ENCODE measurements at places on chromosomes 6 and 20. TPM values are rescaled to one million over a fixed set of nuclear protein-coding genes. Genes with fewer than 3 reads are reported as not detected.

DNA sequence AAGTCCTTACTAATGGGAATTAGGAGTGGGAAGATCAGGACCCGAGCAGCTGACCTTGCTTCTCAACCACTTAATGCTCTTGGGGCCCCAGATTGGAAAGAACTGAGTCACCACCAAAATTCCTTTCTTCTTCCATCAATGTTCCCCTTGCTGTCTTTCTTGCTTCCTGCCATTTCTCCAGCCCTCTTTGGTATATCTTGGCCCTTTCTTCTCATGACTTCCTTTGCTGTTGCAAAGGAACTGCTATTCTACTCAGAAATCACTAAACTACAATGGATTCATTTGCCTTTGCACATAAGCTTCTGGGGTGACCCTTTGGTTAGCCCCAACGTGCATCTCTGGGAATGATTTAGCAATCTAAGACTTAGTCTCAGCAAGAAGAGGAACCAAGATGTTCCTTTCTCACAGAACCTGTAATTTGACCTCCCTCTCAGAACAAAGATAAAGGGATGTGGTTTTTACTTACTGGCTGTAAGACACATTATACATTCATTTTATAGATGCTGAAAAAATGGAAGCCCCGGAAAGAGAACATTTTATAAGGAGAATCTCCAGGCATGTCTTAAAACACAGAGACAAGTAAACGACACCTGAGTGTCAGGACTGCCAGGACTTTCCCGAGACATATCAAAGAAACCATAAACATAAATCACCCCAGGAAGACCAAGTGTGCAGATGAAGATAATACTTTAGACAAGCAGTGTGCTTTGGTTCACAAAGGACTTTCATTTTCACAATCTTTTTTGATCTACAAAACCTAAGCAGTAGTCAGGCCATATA, 99.0 kb upstream of the TNFAIP3 start:
- peaks cover 10% of the 10 kb centered on the region for H3K4me1 ChIP-seq
- no peak for DNase-seq
- no peaks in the 10 kb centered on the region for H3K36me3 ChIP-seq
- H3K27ac ChIP-seq = peak overlapping the region; percentile 62
- H3K27me3 ChIP-seq = no peaks in the 10 kb centered on the region
- no peak overlapping the region for H3K4me3 ChIP-seq

- no peaks in the 10 kb centered on the region for H3K27me3 ChIP-seq
- no peak overlapping the region for H3K27ac ChIP-seq
- no peaks in the 10 kb centered on the region for H3K36me3 ChIP-seq
- DNase-seq = no peak
- no peak overlapping the region for H3K4me3 ChIP-seq
Measured at GRCh38 chr6:54892831-54893230, 46.3 kb downstream of the FAM83B start.

DNA sequence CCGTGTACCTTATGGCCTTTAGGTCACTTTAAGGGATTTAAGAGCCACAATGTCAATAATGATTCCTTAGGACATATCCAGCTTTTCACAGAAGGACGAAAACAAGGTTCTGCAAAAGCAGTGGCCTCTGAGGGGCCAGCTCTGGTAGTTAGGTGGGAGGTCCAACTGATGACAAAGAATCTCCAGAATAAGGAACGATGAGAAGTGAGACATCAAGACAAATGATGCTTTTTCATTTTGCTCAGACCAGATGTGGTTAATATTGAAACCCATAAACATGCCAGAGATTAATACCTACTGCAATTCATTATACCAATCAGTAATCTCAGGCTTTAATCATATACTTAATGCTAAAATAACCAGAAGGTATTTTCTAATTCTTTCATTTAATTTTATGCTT, 1.9 kb downstream of the C6orf58 start:
- H3K4me3 ChIP-seq = no peak overlapping the region
- no peak overlapping the region for H3K27ac ChIP-seq
- H3K27me3 ChIP-seq = no peaks in the 10 kb centered on the region
- DNase-seq = no peak
- no peaks in the 10 kb centered on the region for H3K36me3 ChIP-seq

DNA sequence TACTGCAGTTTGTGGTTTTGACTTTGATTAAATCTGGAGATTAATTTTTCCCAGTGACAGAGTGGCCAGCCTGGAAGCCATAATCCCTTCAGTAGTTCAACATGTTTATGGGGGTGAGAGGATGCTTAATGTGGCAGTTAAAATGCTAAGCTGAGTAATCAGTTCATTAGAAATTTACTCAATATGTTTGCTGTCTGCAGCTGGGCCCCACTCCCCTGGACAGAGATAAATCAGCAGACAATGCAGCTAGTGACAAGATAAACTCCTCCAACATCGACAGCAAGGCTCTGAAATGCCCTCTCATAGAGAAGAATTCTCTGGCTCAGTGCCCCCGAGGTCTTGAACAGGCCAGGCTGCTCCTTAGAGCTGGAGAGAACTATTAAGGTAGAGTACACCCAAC, 101.9 kb downstream of the LRFN2 start:
- no peaks in the 10 kb centered on the region for H3K27me3 ChIP-seq
- no peaks in the 10 kb centered on the region for H3K36me3 ChIP-seq
- H3K4me1 ChIP-seq = no peaks in the 10 kb centered on the region
- H3K4me3 ChIP-seq = no peak overlapping the region
- no peak overlapping the region for H3K27ac ChIP-seq

GRCh38 chr20:62979876-62980373, 26.8 kb downstream of the BHLHE23 start:
- peaks cover 31% of the 10 kb centered on the region for H3K4me1 ChIP-seq
- H3K36me3 ChIP-seq = no peaks in the 10 kb centered on the region
- H3K27me3 ChIP-seq = peaks cover 9% of the 10 kb centered on the region

DNA sequence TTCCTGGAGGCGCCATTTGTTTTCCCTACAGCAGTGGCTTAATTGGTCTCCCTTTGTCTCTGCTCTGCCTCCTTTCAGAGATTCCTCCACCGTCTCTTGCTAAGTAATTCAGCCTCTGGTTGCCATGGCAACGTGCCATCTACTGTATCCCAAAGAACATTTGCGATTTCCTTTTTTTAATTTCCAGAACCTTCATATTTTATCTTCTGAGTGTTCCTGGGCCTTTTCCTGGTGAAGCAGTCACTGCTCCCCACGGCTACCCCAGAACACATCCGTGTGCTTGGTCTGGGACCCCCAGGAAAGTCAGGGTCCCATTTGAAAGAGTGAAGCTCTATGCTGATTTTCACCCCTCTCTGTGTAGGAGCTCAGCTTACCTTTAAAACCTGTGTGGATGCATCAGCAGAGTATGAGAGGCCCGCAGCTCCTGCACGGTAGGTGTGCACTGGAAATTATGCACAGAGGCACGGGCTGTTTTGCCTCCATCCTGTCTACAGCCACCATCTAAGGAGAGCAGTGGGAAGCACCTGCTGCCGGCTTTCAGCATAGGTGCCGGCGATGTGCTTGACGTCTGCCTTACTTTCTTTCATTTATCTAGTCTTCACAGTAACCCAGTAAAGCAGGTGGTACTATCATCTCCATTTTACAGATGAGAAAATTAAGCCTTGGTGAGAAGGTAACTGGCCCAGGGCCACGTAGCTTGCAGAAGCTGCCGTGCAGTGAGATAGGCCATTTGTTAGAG, 122.8 kb downstream of the SYCP2 start:
- no peaks in the 10 kb centered on the region for H3K4me1 ChIP-seq
- H3K36me3 ChIP-seq = no peaks in the 10 kb centered on the region
- no peaks in the 10 kb centered on the region for H3K27me3 ChIP-seq
- H3K27ac ChIP-seq = no peak overlapping the region
- no peak overlapping the region for H3K4me3 ChIP-seq

GRCh38 chr20:52959125-52959524, 13.0 kb upstream of the TSHZ2 start:
- no peak for DNase-seq
- H3K36me3 ChIP-seq = no peaks in the 10 kb centered on the region
- H3K4me1 ChIP-seq = no peaks in the 10 kb centered on the region

DNA sequence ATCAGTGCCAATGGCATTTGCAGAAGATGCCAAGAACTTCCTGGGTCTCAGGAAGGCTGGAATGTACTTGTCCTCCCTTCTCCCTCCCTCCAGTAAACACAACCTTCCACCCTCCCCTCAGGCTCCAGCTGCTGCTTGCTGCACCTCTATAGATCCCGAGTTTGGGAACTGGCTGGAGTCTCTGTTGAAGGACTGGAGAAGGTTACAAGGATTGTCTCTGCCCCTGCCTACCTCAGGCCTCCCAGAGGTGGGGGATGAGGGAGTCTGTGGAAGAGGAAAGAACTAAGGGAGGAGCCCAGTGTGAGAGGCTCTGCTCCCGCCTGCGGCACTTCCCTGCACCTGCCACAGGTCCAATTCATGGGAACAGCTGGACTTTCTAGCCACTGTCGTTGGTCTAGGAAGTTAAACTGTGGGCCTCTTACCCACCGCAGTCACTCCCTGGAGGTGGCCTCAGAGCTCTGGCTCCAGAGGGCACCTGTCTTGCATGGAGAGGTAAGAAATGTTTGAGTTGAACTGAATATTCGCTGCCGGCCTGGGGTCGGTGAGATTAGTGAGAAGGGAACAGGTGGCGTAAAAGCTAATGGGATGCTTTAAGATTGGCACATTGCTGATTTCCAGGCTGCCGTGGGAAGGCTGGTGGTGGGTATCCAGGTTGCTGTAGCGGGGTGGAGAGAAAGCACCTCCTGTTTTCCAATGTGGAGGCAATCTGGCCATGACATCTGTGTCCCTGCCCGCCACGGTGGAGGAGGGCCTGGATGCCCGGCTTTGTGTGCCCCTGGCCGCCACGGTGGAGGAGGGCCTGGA, 54.3 kb downstream of the PPP1R14C start:
- H3K4me3 ChIP-seq = no peak overlapping the region
- no peaks in the 10 kb centered on the region for H3K36me3 ChIP-seq
- H3K4me1 ChIP-seq = no peaks in the 10 kb centered on the region
- no peaks in the 10 kb centered on the region for H3K27me3 ChIP-seq
- H3K27ac ChIP-seq = no peak overlapping the region
- DNase-seq = no peak

GRCh38 chr6:2943564-2943955, 27.8 kb downstream of the SERPINB6 start:
- H3K36me3 ChIP-seq = no peaks in the 10 kb centered on the region
- H3K27ac ChIP-seq = peak overlapping the region; percentile 71

DNA sequence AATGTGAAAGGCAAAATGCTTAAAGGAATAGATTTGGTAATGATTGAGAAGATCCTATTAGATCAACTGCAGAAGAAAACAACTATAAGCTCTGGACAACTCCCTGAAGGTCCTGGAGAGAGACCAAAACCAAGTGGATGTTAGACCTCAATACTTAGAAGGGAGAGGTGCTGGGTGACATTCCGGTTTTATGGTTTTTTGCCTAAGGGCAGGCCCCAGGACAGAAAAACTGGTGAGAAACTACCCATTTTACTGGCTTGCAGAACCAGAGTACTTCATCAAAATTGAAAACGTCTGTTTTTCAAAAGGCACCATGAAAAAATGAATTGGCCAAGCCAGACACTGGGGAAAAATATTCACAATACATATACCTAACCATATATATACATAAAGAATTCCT, 26.3 kb downstream of the SAMHD1 start:
- H3K4me1 ChIP-seq = peaks cover 12% of the 10 kb centered on the region
- no peak overlapping the region for H3K4me3 ChIP-seq
- no peaks in the 10 kb centered on the region for H3K27me3 ChIP-seq
- DNase-seq = no peak
- H3K36me3 ChIP-seq = peaks cover 37% of the 10 kb centered on the region

- no peaks in the 10 kb centered on the region for H3K36me3 ChIP-seq
- no peaks in the 10 kb centered on the region for H3K4me1 ChIP-seq
- H3K27me3 ChIP-seq = no peaks in the 10 kb centered on the region
- DNase-seq = no peak
- no peak overlapping the region for H3K27ac ChIP-seq
Measured at GRCh38 chr6:48176645-48177308, 65.8 kb upstream of the PTCHD4 start.

DNA sequence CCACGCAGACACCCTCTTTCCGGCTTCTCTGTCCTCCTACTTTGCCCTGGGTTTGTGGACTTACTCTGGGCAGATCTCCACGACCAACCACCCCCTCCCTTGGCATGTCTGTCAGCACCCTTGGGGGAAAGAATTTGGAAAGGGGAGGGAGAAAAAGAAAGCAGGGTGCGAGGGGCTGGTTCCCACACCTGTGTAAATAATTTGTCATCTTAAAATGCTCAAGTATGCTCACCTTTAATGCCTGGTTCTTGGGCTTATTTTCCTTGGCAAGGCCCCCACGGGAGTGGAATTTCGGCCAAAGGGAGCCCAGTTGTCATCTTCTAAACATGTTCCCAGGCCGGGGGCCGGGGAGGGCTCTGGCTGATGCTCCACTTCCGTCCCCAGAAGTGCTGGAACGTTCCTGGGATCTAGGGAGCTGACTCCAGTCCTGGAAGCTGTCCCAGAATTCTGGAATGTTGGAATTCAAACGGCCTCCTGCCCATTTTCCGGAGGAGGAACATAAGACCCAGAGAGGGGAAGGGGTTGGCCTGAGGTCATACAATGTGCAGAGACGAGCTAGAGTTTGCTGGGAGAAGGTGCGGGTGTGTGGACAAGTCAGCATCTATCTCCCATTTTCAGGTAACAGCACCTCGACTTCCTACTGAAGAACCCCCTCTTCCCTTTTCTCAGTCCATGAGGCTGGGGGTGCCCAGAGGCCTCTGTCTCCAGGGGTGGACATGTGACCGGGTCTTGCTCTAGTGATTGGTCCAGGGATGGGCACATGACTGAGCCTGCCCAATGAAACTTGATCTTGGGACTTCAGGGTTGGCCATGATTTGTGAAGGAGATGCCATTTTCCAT, 122.3 kb downstream of the CEBPB start:
- H3K4me3 ChIP-seq = no peak overlapping the region
- H3K36me3 ChIP-seq = no peaks in the 10 kb centered on the region
- no peaks in the 10 kb centered on the region for H3K27me3 ChIP-seq
- H3K4me1 ChIP-seq = no peaks in the 10 kb centered on the region
- H3K27ac ChIP-seq = no peak overlapping the region
- DNase-seq = no peak

DNA sequence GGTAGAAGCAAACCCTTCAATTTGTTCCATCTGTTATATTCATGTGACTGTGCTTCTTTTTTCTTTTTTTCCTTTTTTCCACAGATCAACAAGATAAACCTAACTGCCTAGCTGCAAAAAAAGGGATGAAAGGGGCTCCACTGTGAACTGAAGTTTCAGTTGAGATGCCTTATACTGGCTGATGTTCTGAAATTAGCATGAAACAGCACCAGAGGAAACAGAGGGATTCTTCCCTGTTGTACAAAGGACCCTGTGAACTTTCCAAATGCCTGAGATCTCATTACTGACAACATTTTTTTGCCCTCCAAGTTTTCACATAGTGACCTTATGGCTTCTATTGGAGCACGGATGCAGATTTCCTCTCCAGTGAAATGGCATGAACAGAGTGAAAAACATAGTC, 302.7 kb upstream of the TFAP2D start:
- H3K36me3 ChIP-seq = no peaks in the 10 kb centered on the region
- no peaks in the 10 kb centered on the region for H3K27me3 ChIP-seq
- DNase-seq = no peak
- H3K27ac ChIP-seq = no peak overlapping the region
- H3K4me1 ChIP-seq = no peaks in the 10 kb centered on the region

- no peak overlapping the region for H3K4me3 ChIP-seq
- no peaks in the 10 kb centered on the region for H3K36me3 ChIP-seq
- no peaks in the 10 kb centered on the region for H3K4me1 ChIP-seq
- H3K27ac ChIP-seq = no peak overlapping the region
- H3K27me3 ChIP-seq = no peaks in the 10 kb centered on the region
Measured at GRCh38 chr20:59429396-59429795, 129.0 kb downstream of the EDN3 start.

MUC22 gene
- total RNA-seq = not detected

SPEF1 gene
- not detected for total RNA-seq

Measured in naive thymus-derived CD4-positive, alpha-beta T cell (primary cell).